Smooth muscle cell of the pulmonary artery (primary cell): ENCODE measurements at places on chromosomes 11 and 22. TPM values are rescaled to one million over a fixed set of nuclear protein-coding genes. Genes with fewer than 3 reads are reported as not detected.

Gene SEPTIN3
- 0.07 and 0.30 TPM in 2 replicates for total RNA-seq

Gene OR8G5
- total RNA-seq = not detected in 2 replicates

Gene UBQLNL
- 0.23 and 0.33 TPM in 2 replicates for total RNA-seq

Gene KRTAP5-7
- total RNA-seq = not detected in 2 replicates

Gene OR4A15
- total RNA-seq = not detected in 2 replicates

Gene VPREB1
- not detected in 2 replicates for total RNA-seq

Gene NEFH
- total RNA-seq = 0.20 and 0.53 TPM in 2 replicates

Gene SAA2
- 0.46 and 40.6 TPM in 2 replicates for total RNA-seq

Gene KCTD14
- total RNA-seq = 0.50 and 0.72 TPM in 2 replicates

Gene DEPDC7
- total RNA-seq = 3.8 and 4.6 TPM in 2 replicates
